ENCODE measurements at places on chromosomes 5 and 9. TPM values are rescaled to one million over a fixed set of nuclear protein-coding genes. Genes with fewer than 3 reads are reported as not detected.

GMCL2 gene
- not detected for polyA plus RNA-seq

FOXD4 gene
- polyA plus RNA-seq = not detected

STK32A gene
- not detected for polyA plus RNA-seq

MED22 gene
- 19.0 TPM for polyA plus RNA-seq

ALDH7A1 gene
- 3.3 TPM for polyA plus RNA-seq

TIFAB gene
- not detected for polyA plus RNA-seq

PITX1 gene
- not detected for polyA plus RNA-seq

SGTB gene
- polyA plus RNA-seq = 16.3 TPM

PCDH1 gene
- 0.54 TPM for polyA plus RNA-seq

C9 gene
- not detected for polyA plus RNA-seq

FAM153A gene
- 0.67 TPM for polyA plus RNA-seq

TMEM174 gene
- polyA plus RNA-seq = not detected

OTP gene
- polyA plus RNA-seq = not detected

SLC27A6 gene
- not detected for polyA plus RNA-seq

HNRNPK gene
- polyA plus RNA-seq = 884 TPM

C5orf52 gene
- not detected for polyA plus RNA-seq

CFAP157 gene
- 0.33 TPM for polyA plus RNA-seq

PTGR1 gene
- not detected for polyA plus RNA-seq

ITK gene
- 129 TPM for polyA plus RNA-seq

INSYN2B gene
- not detected for polyA plus RNA-seq

SLC6A19 gene
- not detected for polyA plus RNA-seq

GDNF gene
- not detected for polyA plus RNA-seq

TTC23L gene
- polyA plus RNA-seq = not detected

NXNL2 gene
- not detected for polyA plus RNA-seq

NDUFA8 gene
- 74.4 TPM for polyA plus RNA-seq

SPARC gene
- not detected for polyA plus RNA-seq

SOX30 gene
- polyA plus RNA-seq = 0.28 TPM

NANS gene
- polyA plus RNA-seq = 29.3 TPM

ZNF367 gene
- polyA plus RNA-seq = 1.5 TPM

SPOCK1 gene
- polyA plus RNA-seq = not detected

CARTPT gene
- not detected for polyA plus RNA-seq

RGS7BP gene
- 0.40 TPM for polyA plus RNA-seq

DMRTA1 gene
- polyA plus RNA-seq = not detected

FOXI1 gene
- polyA plus RNA-seq = not detected

NR5A1 gene
- polyA plus RNA-seq = not detected

OCLN gene
- polyA plus RNA-seq = 0.14 TPM

HAVCR1 gene
- polyA plus RNA-seq = 0.91 TPM

CD180 gene
- not detected for polyA plus RNA-seq

IGFBPL1 gene
- not detected for polyA plus RNA-seq

POLR3G gene
- 1.3 TPM for polyA plus RNA-seq

CSNK1A1 gene
- polyA plus RNA-seq = 118 TPM

NPR2 gene
- polyA plus RNA-seq = 0.26 TPM

CCDC192 gene
- polyA plus RNA-seq = not detected

TXNDC15 gene
- polyA plus RNA-seq = 22.1 TPM

OR1J2 gene
- polyA plus RNA-seq = not detected

TNIP1 gene
- polyA plus RNA-seq = 62.4 TPM

SARDH gene
- polyA plus RNA-seq = 1.8 TPM

TMOD1 gene
- 1.3 TPM for polyA plus RNA-seq

TAF11L5 gene
- polyA plus RNA-seq = not detected

HMCN2 gene
- not detected for polyA plus RNA-seq

PAEP gene
- not detected for polyA plus RNA-seq

FSTL4 gene
- polyA plus RNA-seq = not detected

FAM78A gene
- polyA plus RNA-seq = 27.6 TPM

Measured in CD8-positive, alpha-beta memory T cell (primary cell).